ENCODE measurements at places on chromosomes 12 and 14.

DNA sequence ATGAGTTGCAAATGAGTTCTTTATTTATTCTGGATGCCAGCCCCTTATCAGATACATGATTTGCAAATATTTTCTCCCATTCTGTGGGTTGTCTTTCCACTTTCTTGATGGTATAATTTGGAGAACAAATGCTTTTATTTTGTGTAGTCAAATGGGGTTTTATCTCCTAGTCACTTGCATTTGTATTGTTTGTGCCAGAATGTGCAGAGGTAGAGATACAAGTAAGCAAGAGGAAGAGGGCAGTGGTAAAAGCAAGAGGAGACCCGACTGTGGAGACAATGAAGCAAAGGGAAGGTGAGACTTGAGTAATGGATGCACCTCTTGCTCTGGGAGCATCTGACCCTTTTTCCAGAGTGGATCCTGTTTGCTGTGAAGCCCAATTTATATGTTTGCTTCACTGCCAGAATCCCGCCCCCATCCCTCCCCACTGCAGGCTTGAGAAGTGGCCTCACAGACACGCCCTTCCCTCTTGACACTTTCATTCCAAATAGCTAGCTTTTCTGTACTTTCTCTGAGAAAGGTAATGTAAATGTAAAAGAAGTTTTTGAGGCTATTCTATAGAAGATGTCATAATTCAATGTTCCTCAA, 786 bp upstream of the PFKM start:
- DNase-seq = no peak

- no peak for DNase-seq
These were observed 4.4 kb upstream of the MAX start for GRCh38 chr14:65106736-65107135.

- DNase-seq = peak; percentile 38
These were observed 20.6 kb downstream of the RDH12 start for GRCh38 chr14:67722293-67722692.

GRCh38 chr14:52338051-52338681, 24.1 kb downstream of the PTGER2 start:
- no peak for DNase-seq

GRCh38 chr14:28876572-28876945, 110.0 kb downstream of the FOXG1 start:
- DNase-seq = no peak

GRCh38 chr12:127590868-127591267, 676.1 kb upstream of the TMEM132C start:
- no peak for DNase-seq

GRCh38 chr12:128009108-128009507, 257.9 kb upstream of the TMEM132C start:
- DNase-seq = no peak

DNA sequence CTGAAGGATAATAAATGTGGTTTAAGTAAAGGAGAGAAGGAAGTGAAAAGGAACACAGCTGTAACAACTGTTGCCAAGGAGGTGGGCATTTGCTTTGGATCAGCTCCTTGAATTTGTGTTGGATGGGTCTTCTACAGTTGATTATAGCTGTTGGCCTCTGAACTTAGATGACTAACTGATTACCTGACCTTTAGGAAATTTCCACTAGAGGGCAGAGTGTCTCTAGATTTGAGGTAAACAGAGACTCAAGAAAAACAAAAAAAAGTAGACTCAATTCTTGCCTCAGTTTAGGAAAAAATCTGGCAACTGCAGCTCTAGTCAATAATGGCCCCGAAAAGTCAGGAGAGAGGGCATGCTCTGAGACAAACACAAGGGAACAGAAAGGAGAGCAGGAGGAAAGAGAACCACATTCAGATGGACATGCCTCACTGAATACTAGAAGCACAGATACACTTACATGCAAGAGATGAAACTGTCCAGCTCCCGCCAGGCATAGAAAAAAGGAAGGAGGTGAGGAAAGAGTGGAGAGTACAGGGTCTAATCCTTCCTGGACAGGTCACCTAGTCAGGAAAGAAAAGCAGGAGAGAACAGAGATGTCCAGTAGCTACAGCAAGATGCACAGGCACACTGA, 20.6 kb downstream of the COX14 start:
- peak; percentile 21 for DNase-seq

GRCh38 chr12:124726596-124727263, 136.9 kb downstream of the SCARB1 start:
- no peak for DNase-seq

- DNase-seq = no peak
These were observed 12.9 kb downstream of the RIMBP2 start for GRCh38 chr12:130702966-130703732.
